ENCODE measurements at places on chromosomes 2 and 18.

- DNase-seq: no peak
These were observed 5.8 kb upstream of the SEMA4C start for GRCh38 chr2:96875498-96876268.

- DNase-seq: no peak
These were observed 195.4 kb downstream of the FAM210A start for GRCh38 chr18:13530879-13531387.

- DNase-seq: no peak
These were observed 83.8 kb upstream of the TLK1 start for GRCh38 chr2:171244466-171244969.

- DNase-seq: no peak
These were observed 108.3 kb downstream of the SMAD7 start for GRCh38 chr18:48842259-48843061.

DNA sequence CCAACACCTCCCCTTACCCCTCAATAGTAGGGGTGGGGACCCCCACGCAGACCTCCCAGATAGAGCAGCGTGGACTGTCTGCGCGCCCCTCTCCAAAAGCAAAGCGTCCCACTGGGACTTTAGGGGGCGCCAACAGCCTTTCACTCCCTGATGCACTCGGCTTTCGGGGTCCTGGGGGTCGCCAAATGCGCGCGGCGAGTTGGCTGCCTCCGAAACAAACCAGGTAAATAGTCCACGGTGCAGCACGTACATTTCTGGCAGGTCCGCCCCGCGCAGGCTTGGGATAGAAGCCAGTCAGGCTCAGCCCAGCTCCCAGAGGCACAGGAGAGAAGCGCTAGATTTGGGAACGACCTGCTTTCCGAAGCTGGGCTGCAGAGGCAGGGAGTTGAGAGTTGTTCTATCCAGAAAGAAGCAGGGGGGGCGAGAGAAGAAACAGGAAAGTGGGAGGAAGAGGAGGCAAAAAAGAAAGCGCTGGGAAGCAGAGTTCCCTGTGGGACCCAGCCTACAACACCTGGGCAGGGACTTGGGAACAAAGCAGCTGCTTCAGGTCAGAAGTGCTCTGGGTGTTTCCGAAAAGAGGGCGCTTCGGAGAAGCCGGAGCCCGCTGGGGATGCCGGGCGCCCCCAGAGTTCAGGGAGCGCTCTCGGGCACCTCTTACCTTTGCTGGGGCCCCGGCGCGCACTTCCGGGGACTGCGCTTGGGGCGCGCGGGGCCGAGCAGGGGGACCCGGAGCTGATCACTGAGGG, 544 bp downstream of the EVA1A start:
- peak; percentile 15 for DNase-seq

GRCh38 chr2:118654945-118655344, 192.5 kb downstream of the EN1 start:
- DNase-seq: no peak

GRCh38 chr18:64693766-64694165, 544.9 kb upstream of the LINC00305 start:
- no peak for DNase-seq

- no peak for DNase-seq
These were observed 235.3 kb downstream of the DYM start for GRCh38 chr18:49225160-49225559.

- DNase-seq: no peak
These were observed 59.6 kb downstream of the FEZ2 start for GRCh38 chr2:36538335-36538734.
